NCI-H1417 treated with DMSO at 0.1 percent for 48 hours (cell line): ENCODE measurements at places on chromosomes 7 and 10.
A peak's percentile ranks its signal among the peaks of the same experiment; 100 is the strongest.

GRCh38 chr7:148919859-148920258 is 35.8 kb upstream of the EZH2 start:
- DNase-seq, result no peak

GRCh38 chr7:102823390-102824119 is 74.8 kb downstream of the FAM185A start:
- no peak for DNase-seq

DNA sequence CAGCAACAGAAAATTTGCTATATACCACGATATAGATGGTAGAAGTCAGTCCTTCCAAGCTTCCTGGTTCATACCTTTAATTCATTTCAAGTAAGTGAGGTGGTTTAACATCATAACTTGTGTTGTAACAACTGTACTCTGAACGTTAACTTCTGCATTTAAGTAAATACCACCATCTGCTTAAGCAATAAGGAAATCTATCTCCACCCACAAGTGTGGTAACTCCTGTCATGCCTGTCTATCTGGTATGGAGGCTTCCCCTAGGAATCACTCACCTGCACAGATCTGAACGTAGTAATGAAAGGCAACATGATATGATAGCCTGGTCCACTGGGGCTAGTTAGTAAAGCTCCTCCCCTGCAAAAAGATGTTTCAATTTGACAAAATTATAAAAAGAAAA is 2.3 kb downstream of the ERLIN1 start:
- no peak for DNase-seq

DNA sequence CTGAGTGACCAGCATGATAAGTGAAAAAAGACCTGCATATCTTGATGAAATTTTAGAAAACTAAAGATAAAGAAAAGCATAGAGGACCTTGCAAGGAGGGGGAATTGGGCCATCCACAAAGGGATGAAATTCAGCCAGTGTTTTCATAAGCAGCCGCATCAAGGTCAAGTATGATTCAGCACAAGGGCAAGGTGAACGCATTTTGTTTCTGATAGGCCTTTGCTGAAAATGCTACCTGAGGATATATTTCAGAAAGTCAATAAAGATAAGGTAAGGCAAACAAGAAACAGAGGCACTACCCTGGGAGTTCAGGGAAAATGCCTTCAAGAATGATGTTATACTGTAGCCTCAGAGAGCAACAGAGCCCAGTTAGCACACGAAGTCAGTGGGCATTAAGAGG is 55.0 kb upstream of the SHH start:
- DNase-seq, result no peak

GRCh38 chr7:134724606-134725005 is 54.8 kb upstream of the CALD1 start:
- DNase-seq, result no peak

- no peak for DNase-seq
Measured at GRCh38 chr7:151488096-151488495, 31.6 kb downstream of the RHEB start.

DNA sequence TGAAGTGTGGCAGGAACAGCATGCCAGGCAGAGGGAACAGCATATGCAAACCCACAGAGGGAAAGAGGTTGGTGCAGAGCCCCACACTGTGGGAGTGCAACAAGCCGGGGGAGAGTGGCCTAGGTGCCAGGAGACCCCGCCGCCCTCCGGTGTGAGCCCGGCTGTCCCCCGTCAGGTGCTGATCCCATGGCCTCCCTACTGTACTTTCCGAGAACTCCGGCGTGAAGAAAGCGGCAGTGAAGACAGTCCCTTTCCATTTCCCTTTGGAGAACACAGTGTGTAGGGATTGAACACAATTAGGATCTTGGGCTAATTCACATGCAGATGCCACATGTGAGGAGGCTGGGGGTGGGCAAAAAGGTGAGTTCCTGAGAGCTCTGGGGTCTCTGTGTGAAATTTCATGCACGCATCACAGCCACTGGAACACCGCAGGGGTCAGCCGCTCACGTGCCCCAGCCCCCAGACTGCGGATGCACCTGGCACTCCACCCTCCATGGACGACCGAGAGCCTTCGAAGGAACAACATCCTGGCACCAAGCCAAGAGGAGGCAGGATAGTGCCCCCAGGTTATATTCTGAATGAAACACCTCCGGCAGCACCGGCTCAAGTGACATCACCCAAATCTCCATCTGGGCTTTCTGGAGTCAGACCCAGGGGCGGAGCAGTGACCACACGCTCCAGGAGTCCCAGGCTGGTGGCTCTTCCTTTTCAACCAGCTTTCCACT is 82.1 kb upstream of the PPP2R2D start:
- no peak for DNase-seq

- DNase-seq, result peak; percentile 16
Measured at GRCh38 chr7:106542550-106543220, 118.3 kb downstream of the CCDC71L start.

DNA sequence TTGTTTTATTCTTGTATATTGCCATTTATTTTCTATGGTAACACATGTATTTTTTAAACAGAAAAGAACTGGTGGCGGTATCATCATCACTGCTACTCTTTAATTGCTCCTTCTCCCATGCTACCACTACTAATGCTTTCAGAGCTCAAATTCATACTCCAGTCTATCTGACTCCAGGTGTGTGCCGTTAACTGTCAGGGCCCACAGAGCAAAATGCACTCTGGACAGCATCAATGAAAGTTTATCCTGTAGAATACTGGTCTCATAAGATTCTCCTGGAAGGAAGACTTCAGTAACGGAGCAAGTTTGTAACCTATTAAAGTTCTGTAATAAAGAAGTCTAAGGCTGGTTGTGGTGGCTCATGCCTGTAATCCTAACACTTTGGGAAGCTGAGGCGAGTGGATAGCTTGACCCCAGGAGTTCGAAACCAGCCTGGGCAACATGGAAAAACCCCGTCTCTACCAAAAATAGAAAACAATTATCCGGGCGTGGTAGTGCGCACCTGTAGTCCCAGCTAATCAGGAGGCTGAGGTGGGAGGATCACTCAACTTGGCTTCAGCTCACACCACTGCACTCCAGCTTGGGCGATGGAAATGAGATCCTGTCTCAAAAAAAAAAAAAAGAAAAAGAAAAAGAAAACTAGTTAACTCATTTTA is 18.4 kb downstream of the ZNRF2 start:
- DNase-seq, result no peak

DNA sequence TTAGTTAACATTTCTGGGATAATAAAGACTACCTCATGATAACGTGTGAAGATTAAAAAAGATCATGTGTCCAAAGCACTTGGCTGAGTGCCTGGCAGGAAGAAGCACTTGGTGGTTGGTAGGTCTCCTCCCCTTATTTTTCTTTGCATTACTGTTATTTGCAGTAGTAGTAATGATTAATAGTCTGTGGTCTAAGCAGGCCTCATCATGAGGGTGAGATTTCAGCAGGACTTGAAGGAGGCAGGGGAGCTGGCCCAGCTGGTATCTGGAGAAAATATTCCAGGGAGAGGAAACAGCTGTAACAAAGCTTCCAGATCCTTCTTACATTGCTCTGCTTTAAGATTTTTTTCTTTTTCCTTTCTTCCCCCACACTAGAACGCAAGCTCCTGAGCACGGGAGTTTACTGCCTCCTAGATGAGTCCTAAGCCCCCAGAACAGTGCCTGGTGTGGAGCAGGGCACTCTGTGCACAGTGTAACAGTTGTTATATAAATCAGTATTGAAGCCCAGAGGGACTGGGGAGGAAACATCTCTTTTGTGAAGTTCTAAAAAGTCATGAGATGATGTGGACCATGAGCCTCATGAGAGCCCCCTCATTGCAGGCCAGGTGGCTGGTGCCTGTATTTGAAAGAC is 31.1 kb upstream of the RHEB start:
- no peak for DNase-seq

- DNase-seq, result no peak
Measured at GRCh38 chr10:93255546-93255945, 181.9 kb downstream of the CYP26A1 start.

GRCh38 chr7:155466814-155467733 is 9.1 kb downstream of the EN2 start:
- DNase-seq, result peak; percentile 28

- DNase-seq, result no peak
Measured at GRCh38 chr7:140003913-140004382, 58.8 kb downstream of the PARP12 start.

DNA sequence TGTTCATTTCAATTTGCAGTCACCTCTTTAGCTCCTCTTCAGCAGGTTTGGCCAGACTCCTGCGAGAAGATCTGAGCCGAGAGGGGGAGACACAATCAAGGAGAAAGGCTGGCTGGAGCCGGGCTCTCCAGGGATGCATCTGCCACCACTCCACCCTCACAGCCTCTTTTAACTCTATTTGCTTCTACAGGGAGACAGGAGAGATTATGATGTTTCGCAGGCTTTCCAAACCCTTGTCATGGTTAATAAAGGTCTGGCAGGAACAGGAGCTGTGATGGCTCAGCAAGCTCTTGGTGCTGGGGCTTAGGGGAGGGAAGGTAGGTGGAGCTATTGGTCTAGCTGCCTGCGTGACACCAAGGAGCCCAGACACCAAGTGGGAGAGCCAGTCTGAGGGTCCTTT is 448.1 kb upstream of the PODXL start:
- DNase-seq, result no peak

DNA sequence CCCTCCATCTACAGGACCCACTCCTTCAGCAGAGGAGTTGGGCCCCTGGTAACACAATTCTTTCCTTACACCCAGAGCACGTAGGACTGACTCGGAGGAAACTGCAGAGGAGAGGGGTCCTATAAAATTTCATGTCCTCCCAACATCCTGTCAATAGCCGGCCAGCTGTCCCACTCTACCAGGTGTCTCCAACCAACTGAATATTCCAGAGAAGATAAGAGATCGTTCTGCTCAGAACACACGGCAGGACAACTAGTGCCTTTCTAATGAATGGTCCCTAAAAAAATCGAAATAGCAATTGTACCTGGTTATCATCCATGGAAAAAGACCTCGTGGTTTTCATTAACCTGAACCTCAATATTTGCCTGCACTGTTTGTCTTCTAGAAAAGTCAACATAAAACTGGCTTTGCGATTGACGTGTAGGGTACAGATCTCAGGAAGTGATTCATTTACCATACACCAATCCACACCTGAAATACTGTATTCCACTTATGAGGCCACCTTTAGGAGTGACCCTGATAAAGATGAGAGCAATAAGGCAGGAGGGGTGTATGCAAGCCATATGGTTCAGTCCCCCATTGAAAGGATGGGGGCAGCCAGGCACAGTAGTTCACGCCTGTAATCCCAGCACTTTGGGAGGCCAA is 111.7 kb downstream of the PARP12 start:
- no peak for DNase-seq

DNA sequence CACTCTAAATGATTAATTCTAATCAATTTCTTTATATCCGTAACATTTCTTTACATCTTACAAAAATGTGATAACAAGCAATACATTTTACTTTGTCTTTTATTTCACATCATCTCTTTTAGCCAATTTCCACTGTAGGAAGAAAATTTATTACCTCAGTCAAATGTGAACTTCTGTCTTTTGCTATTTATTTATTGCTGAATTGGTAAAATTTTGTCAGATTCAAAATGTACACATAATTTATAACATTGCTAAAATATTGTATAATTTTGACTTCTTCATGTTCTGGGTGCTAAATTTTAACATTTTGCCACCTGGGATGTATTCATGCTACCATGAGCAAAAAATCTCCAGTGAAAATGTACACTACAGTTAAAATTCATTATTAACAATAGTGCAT is 158.0 kb downstream of the HGF start:
- no peak for DNase-seq
